ENCODE measurements at places on chromosomes 2 and 18.
A peak's percentile ranks its signal among the peaks of the same experiment; 100 is the strongest.

DNA sequence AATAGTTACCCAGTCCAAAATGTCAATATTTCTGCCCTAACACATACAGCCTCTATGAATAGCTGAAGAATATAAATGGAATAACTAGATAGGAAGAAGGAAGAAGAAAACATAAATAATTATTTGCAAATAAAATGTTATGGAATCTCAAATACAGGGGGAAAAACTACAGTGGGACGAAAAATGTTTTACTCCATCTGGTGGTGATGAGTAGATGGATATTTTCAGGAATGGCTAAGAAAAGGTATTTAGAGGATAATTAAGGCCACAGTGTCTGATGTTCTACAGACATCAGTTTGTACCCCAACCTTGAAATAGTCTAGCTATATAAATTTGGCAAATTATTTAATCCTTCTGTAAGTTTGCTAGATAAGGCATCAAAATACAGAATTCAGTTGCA, 178.1 kb upstream of the FSHR start:
- H3K27ac ChIP-seq: no peak overlapping the region
- H3K4me1 ChIP-seq: peaks cover 8% of the 10 kb centered on the region
- no peak overlapping the region for H3K4me3 ChIP-seq
- H3K27me3 ChIP-seq: no peaks in the 10 kb centered on the region

GRCh38 chr2:39225567-39225966, 18.2 kb downstream of the CDKL4 start:
- no peaks in the 10 kb centered on the region for H3K36me3 ChIP-seq
- H3K4me3 ChIP-seq: no peak overlapping the region
- no peak for DNase-seq

DNA sequence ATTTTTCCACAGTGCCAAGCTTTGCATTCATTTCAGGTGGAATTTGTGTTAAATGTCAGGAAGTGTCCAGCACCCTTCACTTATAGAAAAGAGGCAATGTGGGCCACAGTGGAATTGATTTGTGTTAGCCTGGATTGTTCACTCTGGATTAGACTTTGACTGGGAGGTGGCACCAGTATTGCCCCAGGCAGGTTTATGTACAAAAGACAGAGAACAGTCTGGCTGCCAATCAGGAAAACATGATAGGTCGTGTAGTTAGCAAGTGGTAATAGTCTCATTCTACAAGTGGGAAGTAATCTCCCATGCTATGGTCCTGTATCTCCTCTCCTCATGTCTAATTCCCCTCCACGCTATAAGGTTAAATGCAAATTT, 45.6 kb downstream of the RAB27B start:
- H3K4me1 ChIP-seq: peaks cover 15% of the 10 kb centered on the region
- H3K4me3 ChIP-seq: no peak overlapping the region
- H3K36me3 ChIP-seq: peaks cover 4% of the 10 kb centered on the region
- H3K27me3 ChIP-seq: no peaks in the 10 kb centered on the region
- no peak overlapping the region for H3K27ac ChIP-seq

GRCh38 chr2:241788572-241788971, 11.9 kb downstream of the GAL3ST2 start:
- no peaks in the 10 kb centered on the region for H3K36me3 ChIP-seq
- no peak overlapping the region for H3K4me3 ChIP-seq
- H3K4me1 ChIP-seq: no peaks in the 10 kb centered on the region
- no peak overlapping the region for H3K27ac ChIP-seq

- H3K27ac ChIP-seq: no peak overlapping the region
- H3K4me1 ChIP-seq: peaks cover 17% of the 10 kb centered on the region
- no peak for DNase-seq
- no peak overlapping the region for H3K4me3 ChIP-seq
- no peaks in the 10 kb centered on the region for H3K27me3 ChIP-seq
These were observed 15.5 kb downstream of the SLC66A2 start for GRCh38 chr18:79935925-79936324.

GRCh38 chr18:21141668-21142422, 30.2 kb upstream of the ROCK1 start:
- peaks cover 1% of the 10 kb centered on the region for H3K36me3 ChIP-seq
- no peak overlapping the region for H3K4me3 ChIP-seq
- no peak overlapping the region for H3K27ac ChIP-seq
- no peak for DNase-seq
- no peaks in the 10 kb centered on the region for H3K27me3 ChIP-seq
- H3K4me1 ChIP-seq: no peaks in the 10 kb centered on the region

- no peak overlapping the region for H3K27ac ChIP-seq
- no peaks in the 10 kb centered on the region for H3K36me3 ChIP-seq
- peaks cover 2% of the 10 kb centered on the region for H3K27me3 ChIP-seq
- no peaks in the 10 kb centered on the region for H3K4me1 ChIP-seq
- H3K4me3 ChIP-seq: no peak overlapping the region
These were observed 105.9 kb downstream of the SEPTIN10 start for GRCh38 chr2:109507828-109508227.

DNA sequence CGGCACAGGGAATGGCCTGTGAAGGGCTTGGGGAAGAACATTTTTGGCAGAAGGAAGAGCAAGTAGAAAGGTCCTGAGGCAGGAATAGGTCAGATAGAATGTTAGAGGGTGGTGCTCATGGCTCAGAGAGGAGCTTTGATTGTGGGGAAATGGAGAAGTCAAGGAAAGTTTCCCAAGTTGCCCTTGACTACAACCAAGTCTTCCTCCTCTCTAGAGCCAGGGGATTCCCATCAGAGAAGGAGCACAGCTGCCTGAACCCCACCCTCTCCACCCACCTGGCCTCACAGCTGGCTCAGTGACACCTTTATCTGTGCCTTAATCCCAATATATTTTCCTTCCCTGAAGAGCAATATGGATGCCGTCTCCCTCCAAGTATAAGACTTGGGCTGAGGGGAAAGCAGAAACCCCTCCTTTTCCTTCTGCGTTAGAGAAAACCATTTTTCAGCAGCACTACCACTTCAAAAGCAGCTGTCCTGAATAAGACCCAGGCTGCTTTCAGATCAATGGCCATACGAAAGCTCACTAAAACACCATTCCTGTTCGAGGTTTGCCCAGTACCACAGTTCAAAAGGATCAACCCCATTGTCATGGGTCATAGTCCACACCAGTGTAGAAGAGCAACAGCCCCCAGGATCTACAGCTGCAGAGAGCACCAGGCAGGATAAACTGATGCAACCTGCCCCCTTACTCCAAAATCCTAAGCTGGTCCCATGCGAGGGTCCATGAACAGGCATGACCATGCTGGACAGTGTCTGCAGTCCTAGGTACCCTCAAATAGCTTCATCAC, 199.6 kb downstream of the AFF3 start:
- peaks cover 16% of the 10 kb centered on the region for H3K4me1 ChIP-seq
- peaks cover 24% of the 10 kb centered on the region for H3K27me3 ChIP-seq
- no peak overlapping the region for H3K27ac ChIP-seq

DNA sequence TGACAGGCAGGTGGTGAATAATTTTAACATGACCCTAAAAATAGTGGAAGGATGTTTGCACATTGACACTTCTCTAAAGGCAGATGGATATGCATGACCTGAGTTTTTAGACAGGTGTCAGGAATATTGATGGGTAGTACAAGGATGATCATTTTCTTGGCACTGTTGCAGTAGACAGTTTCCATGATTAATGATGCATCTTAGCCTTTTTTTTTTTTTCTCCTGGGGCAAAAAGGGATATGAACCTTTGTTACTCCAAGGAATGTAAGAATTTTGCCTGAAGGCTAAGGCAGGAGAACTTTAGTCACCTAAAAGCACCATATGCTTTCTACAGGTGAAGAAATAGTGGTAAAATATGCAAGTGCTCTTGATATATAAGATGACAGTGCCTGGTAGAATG, 136.3 kb upstream of the CAVIN2 start:
- no peak overlapping the region for H3K4me3 ChIP-seq
- no peaks in the 10 kb centered on the region for H3K36me3 ChIP-seq
- no peaks in the 10 kb centered on the region for H3K27me3 ChIP-seq
- DNase-seq: no peak

GRCh38 chr2:105761931-105762515, 17.3 kb downstream of the NCK2 start:
- no peak overlapping the region for H3K4me3 ChIP-seq
- no peak for DNase-seq
- H3K27ac ChIP-seq: peak overlapping the region; percentile 87
- peaks cover 6% of the 10 kb centered on the region for H3K36me3 ChIP-seq

Measured in progenitor cell of endocrine pancreas (in vitro differentiated cells).